ENCODE measurements at places on chromosomes 4 and X.

DNA sequence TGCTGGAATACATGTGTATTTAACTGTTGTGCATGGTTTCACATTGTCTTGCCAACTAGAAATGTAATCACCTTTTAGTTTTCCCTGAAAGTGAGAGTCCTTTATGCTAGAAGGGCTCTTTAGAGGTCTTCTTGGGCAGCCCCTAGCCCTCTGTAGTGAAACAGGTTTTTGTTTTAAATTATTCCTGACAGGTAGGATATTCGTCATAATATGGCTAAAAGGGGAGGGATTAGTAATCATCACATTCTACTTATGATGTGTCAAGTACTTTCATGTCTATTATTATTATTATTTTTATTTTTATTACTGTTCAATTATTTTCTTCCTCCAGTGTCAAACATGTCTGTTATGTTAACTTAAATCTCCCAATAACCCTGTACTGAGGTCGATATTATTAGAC is 35.5 kb downstream of the MSN start:
- DNase-seq: no peak

GRCh38 chrX:128685387-128685786 is 633.2 kb upstream of the ACTRT1 start:
- no peak for DNase-seq

DNA sequence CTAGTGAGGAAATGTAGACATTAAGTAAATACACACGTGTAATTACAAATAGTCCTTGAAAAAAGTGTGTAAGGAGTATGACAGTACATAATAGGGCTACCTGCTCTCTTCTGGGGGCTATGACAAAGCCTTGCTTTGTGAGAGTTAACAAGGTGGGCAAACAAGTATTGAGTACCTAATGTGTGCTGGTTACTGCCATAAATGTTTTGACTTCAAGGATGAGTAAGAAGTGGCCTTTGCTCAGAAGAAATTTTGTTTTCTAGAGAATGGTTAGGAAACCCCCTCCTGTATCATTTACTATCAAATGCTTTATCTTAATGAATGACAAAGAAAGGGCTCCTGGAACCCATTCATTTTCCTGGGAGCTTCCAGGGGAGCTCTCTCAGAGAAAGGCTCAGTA is 167.0 kb upstream of the CASK start:
- no peak for DNase-seq

- peak; percentile 19 for DNase-seq
Measured at GRCh38 chr4:87007528-87008446, 73.0 kb downstream of the AFF1 start.

DNA sequence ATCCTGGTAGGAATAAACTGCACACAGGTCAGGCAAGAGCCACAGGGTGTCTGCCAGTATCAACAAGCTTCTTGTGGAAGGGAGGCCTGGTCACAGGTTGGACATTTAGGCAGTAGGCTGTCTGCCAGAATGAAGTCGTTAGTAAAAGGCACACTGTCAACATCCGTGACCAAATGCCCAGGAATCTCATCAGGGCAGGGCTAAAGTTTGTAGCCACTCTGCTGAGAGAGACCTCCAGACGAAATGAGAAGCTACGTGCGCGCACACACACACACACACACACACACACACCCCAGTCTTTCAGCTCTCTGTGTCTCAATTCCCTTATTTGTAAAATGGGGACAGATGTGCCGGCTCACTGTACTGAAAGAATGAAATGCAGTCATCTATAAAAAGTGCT is 408.7 kb upstream of the ZFP42 start:
- no peak for DNase-seq

DNA sequence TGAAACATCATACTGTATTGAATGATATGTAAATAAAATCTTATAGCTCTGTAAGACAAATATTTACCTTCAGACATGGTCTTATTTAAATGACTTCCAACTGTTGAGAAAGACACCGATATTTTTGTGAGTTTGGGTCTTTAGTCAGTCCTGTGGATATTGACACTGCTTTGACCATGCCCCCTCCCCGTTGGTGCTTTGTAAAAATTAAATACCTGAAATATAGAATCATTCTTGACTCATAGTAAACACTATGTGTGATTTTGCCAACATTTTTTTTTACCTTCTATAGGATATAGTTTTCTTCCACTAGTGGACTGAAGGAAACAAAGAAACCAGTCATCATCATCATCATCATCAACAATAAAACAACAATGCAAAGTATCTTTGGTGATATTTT is 114.3 kb upstream of the HS3ST1 start:
- DNase-seq: no peak
